Left lobe of liver (tissue), 2 donors: ENCODE measurements at places on chromosomes 11 and 22. TPM values are rescaled to one million over a fixed set of nuclear protein-coding genes. Genes with fewer than 3 reads are reported as not detected.

- DNase-seq, result no peak
Observed at GRCh38 chr11:124977006-124977405, 23.0 kb downstream of the CCDC15 start.

DNA sequence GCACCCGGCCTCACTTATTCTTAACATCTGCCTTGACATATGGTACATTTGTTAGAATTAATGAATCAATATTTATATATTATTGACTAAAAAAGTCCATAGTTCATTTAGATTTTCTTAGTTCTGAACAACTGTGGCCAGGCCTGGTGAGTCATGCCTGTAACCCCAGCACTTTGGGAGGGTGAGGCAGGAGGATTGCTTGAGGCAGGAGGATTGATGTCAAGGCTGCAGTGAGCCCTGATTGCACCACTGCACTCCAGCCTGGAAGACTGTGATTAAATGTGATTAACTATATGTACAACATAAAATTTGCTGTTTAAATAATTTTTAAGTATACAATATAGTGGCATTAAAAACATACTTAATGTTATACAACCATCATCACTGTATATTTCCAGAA lies 5.6 kb downstream of the UVRAG start:
- DNase-seq, result no peak

DNA sequence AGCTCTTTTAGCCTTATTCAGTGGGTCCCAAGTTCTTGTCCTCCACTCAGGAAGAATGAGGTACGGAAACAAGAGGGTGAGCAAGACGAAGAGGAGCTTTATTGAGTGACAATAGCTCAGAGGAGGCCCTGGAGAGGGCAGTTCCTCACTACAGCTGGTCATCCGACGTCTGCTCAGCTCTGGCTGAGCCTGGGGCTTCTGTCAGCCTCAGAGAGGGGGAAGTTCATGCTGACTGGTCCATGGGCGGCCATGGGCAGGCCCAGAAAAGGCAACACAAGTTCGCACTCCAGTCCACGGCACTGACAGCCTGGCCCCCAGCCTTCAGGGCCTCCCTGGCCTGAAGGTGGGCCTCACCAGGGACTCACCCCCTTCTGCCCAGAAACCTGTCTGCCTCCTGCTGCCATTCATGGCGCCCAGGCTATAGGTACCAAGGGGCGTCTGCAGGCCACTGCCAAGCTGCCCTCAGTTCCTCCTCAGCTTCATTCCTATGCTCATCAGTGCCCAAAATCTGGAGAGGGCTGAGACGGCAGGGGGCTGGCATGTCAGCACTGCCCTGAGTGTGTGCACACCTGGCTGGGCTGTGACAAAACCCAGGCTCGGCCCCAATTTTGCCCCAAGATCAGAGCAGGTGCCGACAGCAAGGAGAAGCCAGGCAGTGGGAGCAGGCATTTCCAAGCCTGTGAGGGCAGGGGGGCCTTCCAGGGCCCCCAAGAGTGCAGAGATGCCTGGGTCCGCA lies 21.7 kb upstream of the KIAA0930 start:
- DNase-seq, result no peak

- peak; percentile 82 for DNase-seq
Observed at GRCh38 chr11:111774955-111775710, 8.9 kb upstream of the PPP2R1B start.

DNA sequence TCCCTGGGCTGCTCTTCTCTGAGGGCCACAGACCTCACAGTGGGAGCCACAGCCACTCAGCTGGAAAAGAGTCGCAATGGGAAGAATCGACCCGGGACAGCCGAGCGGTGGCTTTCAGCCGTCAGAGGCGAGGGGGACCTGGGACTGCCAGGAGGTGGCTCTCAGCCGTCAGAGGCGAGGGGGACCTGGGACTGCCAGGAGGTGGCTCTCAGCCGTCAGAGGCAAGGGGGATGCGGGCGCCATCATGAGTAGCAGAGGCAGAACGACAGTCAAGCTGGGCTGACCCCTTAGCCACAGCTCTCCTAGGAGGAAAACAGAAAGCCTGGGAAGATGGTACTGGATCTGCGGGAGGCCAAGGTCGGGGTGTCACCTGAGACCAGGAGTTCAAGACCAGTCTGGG lies 14.9 kb upstream of the MUC2 start:
- DNase-seq, result no peak

- no peak for DNase-seq
Observed at GRCh38 chr11:73551677-73552076, 46.2 kb downstream of the FAM168A start.

GRCh38 chr22:17818180-17818579 lies 43.9 kb upstream of the BID start:
- DNase-seq, result no peak

GRCh38 chr22:49046546-49047361 lies 780.9 kb downstream of the BRD1 start:
- DNase-seq, result no peak

- DNase-seq, result no peak
Observed at GRCh38 chr11:111400595-111400994, 21.5 kb upstream of the POU2AF1 start.

DNA sequence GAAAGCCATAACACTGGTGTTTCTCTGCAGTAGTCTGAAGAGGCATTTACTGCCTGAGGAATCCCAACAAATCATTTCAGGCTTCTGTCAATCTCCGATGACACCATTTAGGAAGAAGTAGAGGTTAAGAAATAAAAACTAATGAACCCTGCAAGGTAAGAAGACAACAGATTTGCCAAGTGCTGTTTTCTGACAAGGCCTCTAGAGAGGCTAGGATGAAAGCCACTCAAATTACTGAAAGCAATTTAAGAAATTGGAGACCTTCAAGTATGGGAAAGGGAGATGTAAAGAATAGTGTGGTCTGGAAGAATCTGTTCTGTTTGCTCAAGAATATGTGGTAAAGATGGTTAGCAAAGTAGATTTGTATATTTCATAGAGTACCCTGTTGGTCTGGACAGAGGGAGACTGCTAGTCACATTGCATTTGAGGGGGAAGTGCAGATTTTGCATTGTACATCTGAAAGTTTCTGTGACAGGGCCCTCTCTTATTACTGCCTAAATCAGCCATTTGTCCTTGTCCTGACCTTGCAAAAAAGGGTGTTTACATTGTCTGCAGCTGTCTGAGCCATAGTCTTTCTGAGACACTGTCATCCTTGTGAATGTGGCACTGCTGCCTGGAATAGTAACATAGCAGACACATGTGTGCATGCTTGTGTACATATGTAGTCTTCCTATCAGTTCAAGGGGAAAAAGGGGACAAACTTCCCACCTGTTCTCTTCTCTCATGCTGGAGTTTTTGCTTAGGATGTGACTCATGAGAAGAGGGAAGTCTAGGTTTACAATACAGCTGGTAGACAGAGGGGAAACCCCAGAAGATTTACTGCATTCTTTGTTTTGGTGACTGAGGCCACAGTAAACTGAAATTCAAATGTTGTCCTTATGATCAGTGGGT lies 640.2 kb upstream of the KIRREL3 start:
- no peak for DNase-seq

- no peak for DNase-seq
Observed at GRCh38 chr11:78400116-78400515, 17.5 kb downstream of the GAB2 start.

DNA sequence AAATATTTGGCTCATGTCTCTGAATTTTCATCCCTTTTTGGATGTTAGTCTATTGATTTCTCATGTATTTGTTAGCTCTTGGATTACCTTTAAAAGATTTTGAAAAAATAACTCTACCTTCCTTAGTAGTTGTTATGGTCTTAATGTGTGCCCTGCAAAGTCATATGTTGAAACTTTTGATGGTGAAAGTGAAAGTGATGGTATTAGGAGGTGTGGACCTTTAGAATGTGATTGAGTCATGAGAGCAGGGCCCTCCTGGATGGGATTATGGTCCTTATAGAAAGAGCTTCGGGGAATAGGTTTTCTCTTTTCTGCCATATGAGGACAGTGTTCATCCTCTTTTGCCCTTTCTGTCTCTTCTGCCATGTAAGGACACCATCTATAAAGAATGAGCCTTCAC lies 33.6 kb upstream of the MPPED2 start:
- no peak for DNase-seq

DNA sequence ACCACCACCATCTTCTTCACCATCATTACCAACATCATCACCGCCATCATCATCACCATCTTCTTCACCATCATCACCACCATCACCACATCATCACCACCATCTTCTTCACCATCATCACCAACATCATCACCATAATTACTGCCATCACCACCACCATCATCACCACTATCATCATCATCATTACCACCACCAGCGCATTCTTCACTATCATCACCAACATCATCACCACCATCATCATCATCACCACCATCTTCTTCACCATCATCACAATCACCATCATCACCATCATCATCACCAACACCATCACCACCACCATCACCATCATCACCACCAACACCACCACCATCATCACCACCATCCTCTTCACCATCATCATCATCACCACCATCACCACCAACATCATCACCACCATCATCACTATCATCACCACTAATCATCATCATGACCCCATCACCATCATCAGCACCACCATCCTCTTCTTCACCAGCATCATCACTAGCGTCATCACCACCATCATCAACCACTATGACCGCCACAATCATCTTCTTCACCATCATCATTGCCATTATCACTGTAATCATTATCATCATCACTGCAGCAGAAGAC lies 303.8 kb downstream of the CTTN start:
- no peak for DNase-seq

CDC42EP1 gene
- 38.9 TPM for total RNA-seq

CAPN5 gene
- total RNA-seq, result 78.1 TPM

ARRB1 gene
- 9.3 TPM for total RNA-seq

OR5D14 gene
- total RNA-seq, result not detected

MMP7 gene
- total RNA-seq, result 1.5 TPM

CSF2RB gene
- 1.1 TPM for total RNA-seq
